Fibroblast of villous mesenchyme (primary cell): ENCODE measurements at places on chromosomes 7 and 10.

GRCh38 chr7:56007891-56008290 lies 43.4 kb downstream of the PSPH start:
- no peak for DNase-seq

GRCh38 chr7:23700046-23700445 lies 10.0 kb upstream of the STK31 start:
- DNase-seq = no peak

GRCh38 chr10:69895759-69896158 lies 94.1 kb downstream of the COL13A1 start:
- peak; percentile 71 for DNase-seq

GRCh38 chr7:147607157-147607800 lies 983.3 kb upstream of the C7orf33 start:
- DNase-seq = no peak

DNA sequence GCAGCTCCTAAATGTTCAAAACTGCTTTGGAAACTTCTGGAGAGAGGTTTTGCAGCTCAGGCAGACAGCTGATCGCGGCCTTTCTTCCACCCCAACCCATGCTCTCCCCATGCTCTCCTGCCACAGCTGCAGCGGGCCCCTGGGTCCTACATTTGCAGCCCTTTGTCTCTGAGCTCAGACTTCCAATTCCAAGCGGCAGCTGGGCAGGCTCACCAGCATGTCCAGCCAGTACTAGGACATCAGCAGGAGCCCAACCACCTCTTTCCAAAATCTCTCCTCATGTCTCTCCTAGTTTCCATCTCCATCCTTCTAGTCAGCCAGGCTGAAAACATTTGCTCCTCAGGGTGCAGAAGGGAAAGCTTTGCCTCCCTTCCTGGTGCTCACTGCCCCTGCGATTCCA lies 6.0 kb downstream of the LEP start:
- no peak for DNase-seq

DNA sequence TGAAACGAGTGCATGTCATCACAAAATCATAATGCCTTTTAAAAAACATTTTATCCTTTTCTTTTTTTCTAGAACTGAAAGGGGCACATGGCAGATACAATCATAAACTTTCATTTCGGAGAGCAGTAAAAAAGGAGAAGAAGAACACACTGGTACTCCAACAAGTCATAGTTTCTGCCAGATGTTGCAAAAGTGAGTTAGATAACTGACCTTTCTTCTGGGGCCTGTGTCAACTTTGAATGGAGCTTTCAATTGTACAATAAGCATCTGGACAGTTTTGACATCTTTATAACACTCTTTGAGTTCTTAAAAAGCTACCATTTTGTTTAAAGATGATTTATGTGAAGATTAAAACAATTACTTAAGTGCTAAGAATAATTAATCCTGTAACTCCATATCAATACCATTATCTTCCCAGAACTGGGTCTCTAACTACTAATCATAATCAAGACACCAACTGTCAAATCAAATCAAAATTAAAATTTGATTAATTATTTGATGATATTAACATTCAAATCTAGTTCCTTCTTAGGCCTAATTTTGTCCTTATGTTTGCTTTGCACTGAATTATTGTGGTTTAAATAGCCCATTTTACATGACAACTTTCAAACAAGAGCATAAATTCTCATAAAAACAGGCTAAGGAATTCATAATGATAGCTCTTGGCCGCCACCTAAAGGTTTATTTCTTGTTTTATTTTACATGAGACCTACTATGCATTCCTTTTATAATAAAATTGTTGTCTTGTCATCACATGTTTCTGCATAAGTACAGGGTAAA lies 19.5 kb upstream of the ITGB8 start:
- peak; percentile 73 for DNase-seq

- DNase-seq = no peak
These were observed 87.5 kb downstream of the GSAP start for GRCh38 chr7:77328669-77329068.

GRCh38 chr7:78765943-78766729 lies 687.3 kb downstream of the MAGI2 start:
- no peak for DNase-seq

DNA sequence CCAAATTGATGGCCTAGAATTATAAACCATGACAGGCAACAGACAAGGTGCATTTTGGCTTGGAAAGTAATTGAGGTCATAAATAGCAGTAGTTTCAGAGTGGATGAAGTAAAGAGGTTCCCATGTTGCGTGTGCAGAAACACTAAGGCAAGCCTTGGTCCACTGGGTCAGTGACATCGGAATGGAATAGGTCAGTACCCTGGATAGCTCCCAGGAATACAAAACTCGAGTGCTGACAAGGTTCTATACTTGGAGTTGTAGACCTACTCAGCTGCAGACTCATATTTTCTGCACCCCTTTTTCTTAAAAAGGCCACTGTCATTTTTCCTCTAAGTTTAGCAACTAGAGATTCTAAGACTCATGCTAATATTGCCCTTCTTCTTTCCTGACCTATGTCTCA lies 132.8 kb downstream of the DYNC1I1 start:
- DNase-seq = no peak

GRCh38 chr10:16991011-16991410 lies 138.6 kb downstream of the CUBN start:
- DNase-seq = no peak

- no peak for DNase-seq
These were observed at the start of gene CALML3 for GRCh38 chr10:5524641-5525560. TSS of gene CALML3 (plus strand) at chr10:5524961. CDS start at chr10:5525086, 125 bp downstream.

GRCh38 chr10:78863906-78864239 lies 204.9 kb upstream of the ZMIZ1 start:
- no peak for DNase-seq

- no peak for DNase-seq
These were observed 798.7 kb downstream of the IPMK start for GRCh38 chr10:57468894-57469432.
